ENCODE measurements at places on chromosomes 2 and 18. TPM values are rescaled to one million over a fixed set of nuclear protein-coding genes. Genes with fewer than 3 reads are reported as not detected.

The ARHGAP28 gene
- 161 TPM for polyA plus RNA-seq

The GALNT1 gene
- 27.3 TPM for polyA plus RNA-seq

The EML6 gene
- 7.6 TPM for polyA plus RNA-seq

The LHCGR gene
- 2.1 TPM for polyA plus RNA-seq

The SAG gene
- polyA plus RNA-seq, result 25.6 TPM

The RESP18 gene
- polyA plus RNA-seq, result 1.4 TPM

The HJURP gene
- polyA plus RNA-seq, result 30.2 TPM

The IL36RN gene
- polyA plus RNA-seq, result not detected

The ANKRD53 gene
- polyA plus RNA-seq, result 52.2 TPM

The FOXI3 gene
- polyA plus RNA-seq, result 0.84 TPM

Measured in testis (tissue), 5 donors.